ENCODE measurements at places on chromosomes 6 and 20.

- DNase-seq, result peak; percentile 6
These were observed 524 bp downstream of the C20orf203 start for GRCh38 chr20:32672982-32673851.

DNA sequence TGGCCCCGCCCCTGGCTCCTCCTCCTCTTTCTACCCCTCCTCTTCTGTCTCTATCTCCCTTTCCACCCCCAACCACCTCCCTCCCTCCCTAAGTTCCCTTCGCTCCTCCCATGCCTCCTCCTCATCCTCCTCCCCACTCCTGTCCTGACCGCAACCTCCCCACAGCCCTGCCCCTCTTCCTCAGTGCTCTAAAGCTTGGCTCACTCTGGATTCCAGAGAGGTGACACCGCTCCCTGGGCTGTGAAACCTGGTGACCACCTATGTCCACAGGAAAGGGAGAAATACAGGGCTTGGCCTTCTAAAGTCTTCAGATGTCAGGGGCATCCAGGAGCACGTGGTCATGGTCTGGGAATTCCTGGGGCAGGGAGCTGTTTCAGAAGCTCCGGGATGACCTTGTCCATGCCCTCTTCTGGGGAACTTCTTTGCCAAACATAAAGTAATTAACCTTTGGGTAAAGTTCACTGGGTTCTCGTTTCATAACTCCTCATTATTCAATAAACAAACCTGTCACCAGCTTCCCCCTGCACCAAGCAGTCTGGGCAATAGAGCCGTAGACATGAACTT is 345 bp upstream of the CST5 start:
- DNase-seq, result no peak

GRCh38 chr6:15421945-15422733 is 176.3 kb downstream of the JARID2 start:
- peak; percentile 10 for DNase-seq

GRCh38 chr20:61519488-61519887 is 267.4 kb downstream of the CDH4 start:
- no peak for DNase-seq

- DNase-seq, result no peak
These were observed 156.3 kb upstream of the SNX9 start for GRCh38 chr6:157666729-157667128.

DNA sequence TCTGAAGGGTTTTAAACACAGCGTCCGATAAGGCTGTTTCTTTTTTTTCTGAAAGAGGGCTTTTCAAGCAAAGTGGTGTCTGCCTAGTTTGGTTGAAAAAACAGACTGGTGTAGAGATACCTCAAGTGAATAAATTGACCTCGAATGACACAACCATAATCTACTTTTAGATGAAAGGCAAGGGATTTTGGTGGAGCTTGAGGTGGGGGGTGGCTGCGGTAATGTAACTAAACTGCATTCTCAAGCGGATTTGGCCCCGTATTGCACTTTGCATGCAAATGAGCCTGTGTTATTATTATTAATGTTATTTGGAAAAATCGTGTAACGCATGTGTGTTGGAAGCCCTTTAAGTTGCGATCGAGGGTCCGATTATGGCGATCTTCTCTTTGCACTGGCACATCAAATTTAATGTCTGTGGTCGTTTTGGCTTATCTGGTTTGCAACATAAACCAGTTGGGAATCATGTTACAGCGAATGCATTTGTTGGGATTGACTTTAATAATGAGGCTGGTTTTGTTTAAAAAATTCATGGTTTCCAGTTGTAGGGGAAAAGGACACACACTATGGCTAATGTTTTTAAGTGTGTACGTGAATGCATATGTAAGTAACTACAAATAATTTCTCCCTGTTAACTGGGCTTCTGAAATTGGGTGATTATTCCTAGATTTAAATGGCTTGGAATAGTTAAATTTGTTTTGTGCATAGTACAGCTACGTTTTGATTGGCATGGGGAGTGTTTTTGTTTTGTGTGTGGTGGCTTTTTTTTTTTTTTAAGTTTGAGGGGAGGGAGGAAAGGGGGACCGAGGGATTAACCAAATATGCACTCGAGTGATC is 1.0 kb downstream of the JARID2 start:
- DNase-seq, result peak; percentile 49

DNA sequence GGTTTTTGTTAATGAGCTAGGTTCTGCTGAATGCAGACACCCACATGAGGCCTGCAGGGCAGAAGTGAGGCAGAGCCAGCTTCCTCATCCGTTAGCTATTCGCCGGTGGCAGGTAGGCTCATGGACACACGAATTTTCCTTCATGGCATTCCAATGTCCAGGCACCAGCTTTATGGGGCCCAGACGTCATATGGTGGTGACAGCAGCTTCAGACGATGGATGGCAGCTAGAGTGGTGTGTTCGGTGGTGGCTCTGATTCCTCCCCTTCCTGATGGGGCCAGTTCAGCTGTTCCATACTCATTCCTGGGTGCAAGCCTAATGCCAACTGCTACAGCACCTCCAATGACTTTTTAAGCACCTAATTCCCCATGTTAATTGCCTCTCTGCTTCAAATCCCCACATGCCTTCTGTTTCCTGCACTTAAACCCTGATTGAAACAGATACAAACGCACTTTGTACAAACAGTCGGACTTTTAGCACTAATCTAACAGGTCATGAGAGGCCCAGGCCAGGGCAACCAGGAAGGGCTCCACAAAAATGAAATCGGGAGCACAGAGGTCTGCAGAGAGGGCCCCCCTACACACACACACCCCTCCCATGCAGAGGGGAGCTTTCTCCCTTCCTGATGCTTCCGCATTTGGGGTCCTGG is 35.7 kb upstream of the MLN start:
- no peak for DNase-seq

DNA sequence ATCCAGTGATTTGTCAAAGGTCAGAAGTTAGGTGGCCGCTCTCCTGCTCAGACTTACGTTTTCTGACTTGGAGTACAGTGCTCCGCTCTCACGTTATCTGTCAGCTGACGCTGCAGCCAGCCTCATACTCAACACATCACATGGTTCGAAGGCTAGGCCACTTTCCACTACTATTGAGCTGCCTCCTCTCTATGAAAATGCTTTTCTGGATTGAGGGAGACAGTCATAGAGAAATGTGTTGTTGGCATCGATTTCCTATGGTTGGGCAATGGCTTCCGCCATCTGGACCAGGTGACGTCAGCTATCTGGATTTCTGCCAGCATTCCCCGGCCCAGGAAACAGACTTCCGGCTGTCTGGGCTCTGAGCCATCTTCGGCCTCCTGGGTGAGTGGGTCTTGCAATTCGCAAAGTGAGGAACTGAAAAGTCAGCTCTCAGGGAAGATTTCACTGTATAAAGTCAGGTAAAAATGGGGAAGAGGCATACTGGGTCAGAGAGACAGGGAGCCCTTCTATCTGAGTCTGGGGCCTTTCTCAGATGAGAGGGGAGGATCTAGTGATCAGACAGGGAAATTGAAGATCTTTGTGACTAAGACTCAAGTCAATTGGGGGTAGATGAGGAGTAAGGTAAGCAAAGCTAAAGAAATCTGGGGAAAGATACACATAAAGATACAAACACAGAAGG is 37.5 kb upstream of the IER3 start:
- DNase-seq, result no peak

- DNase-seq, result no peak
These were observed 6.9 kb downstream of the PTK7 start for GRCh38 chr6:43082806-43083655.

DNA sequence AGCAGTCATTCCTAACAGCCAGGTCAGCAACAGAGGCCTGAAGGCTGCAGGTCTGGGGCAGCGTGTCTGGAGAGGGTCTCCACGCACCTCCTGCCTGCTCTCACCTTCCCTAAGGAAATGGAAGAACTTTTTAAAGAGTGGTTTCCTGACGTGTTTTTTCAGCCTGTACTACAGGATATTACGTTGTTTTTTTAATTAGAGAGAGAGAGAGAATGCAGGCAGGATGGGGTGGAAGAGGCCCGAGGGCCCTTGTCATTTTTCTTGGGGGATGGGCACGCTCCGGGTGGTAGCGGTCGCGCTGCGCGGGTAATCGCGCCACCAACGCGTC is 2.1 kb downstream of the DLL1 start:
- peak; percentile 49 for DNase-seq

DNA sequence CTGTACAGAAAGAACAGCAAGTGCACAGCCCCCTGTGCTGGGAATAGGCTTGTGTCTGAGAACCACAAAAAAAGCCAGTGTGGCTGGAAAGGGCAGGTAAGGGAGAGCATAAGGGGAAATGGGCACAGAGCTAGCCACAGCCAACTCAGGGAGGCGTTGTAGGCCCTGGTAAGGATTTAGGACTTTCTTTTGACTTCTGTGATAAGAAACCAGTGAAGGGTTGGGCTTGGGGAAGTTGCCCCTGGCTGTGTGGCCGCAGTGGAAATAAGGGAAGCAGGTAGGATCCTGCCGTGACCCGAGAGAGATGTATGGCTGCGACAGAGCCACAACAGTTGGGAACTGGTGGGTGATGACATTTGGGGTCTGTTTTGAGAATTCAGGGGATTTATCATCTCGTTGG is 30.0 kb upstream of the PHACTR2 start:
- no peak for DNase-seq

DNA sequence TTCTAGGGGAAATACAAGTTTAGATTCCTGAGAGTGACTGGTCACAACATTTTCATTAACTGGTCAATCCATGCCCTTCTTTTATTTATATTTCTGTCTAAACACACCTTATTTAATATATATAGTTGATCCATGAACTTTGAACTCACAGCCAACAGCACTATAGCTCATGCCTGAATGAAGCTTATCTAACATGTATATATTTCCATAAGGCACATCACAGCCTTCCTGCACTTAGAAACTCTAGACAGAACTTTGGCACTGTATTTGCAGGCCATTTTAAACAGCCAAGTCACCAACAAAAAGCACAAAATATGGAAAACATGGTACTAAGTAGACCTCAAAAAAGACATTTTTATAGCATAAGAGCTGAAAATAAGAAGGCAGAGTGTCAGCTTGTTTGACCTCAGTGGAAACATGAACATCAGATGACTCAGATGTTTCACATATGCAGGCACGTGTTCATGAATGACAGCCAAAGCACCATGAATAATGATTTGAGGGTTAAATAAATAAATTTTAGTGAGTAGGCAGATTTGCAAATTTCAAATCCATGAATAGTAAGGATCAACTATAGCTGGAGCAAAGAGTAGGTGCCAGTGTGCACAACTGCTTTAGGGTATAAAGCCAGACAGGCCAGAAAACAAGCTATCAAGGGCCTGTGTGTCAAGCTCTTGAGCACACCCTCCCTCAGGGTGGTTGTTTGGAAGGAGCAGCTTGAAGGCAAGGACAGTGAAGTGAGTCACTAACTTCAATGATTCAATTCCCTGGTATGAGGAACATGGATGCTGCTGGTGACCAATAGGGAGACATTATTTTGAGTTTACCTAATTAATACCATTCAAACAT is 88.9 kb upstream of the NT5E start:
- DNase-seq, result no peak

DNA sequence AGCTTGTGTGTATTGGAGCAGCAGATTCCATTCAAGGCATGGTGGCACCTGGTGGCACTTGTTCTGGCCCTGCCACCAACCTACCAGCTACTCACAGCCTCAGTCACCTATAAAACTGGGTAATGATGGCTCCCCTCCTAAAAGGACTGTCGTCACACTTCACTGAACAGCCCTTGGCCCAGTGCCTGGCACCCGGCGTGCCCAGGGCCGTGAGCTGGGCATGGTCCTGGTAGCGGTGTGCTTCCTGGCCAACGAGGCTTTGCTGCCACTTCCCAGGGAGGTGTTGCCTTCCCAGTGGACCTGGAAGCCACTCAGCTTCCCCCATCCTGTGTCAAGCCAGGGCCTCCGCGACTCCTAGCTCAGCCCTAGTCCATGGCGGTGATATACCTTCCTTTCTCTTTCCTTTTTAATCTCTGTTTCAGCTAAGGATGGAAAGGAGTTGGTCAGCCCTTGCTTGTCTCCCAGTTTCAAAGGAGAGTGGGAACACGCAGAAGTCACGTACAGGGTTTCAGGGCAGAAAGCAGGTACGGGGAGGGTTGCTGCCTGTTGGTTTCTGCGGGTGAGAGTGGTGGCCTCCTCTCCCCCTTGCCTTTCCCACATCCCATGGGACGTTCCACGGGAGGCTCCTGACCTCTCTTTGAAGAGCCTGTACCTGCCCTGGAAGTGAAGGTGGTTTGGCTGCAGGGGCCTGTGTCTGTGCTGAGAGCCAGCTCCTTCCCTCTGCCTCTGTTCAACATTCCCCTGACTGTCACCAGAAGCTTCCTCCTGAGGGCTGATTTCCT is 25.5 kb downstream of the ENTPD6 start:
- no peak for DNase-seq

DNA sequence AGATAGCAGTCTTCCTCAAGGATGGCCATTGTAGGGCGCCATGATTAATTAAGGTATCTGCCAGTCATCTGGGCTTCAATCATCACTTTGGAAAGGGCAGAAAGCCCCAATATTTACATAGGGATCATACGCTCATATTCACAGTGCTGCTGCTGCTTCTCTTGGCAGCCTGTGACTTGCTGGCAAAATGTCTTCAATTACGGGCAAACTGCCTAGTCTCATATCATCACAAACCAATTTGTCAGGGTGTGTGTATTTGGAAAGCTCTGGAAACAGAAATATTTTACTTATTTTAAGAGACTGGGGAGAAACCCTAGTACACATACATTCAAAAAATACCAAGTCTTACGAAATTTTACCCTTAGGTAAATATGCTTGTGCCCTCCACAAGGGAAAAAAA is 77.6 kb downstream of the SAMD5 start:
- DNase-seq, result no peak

All from stimulated activated naive CD4-positive, alpha-beta T cell (primary cell).